Stimulated activated CD8-positive, alpha-beta memory T cell treated with anti-CD3 and anti-CD28 coated beads, Interleukin-7, amount 100 ng/mL, for 1 hour (primary cell): ENCODE measurements at places on chromosomes 13 and 19.

- no peak for DNase-seq
Observed at GRCh38 chr19:6071875-6072274, 38.4 kb downstream of the RFX2 start.

DNA sequence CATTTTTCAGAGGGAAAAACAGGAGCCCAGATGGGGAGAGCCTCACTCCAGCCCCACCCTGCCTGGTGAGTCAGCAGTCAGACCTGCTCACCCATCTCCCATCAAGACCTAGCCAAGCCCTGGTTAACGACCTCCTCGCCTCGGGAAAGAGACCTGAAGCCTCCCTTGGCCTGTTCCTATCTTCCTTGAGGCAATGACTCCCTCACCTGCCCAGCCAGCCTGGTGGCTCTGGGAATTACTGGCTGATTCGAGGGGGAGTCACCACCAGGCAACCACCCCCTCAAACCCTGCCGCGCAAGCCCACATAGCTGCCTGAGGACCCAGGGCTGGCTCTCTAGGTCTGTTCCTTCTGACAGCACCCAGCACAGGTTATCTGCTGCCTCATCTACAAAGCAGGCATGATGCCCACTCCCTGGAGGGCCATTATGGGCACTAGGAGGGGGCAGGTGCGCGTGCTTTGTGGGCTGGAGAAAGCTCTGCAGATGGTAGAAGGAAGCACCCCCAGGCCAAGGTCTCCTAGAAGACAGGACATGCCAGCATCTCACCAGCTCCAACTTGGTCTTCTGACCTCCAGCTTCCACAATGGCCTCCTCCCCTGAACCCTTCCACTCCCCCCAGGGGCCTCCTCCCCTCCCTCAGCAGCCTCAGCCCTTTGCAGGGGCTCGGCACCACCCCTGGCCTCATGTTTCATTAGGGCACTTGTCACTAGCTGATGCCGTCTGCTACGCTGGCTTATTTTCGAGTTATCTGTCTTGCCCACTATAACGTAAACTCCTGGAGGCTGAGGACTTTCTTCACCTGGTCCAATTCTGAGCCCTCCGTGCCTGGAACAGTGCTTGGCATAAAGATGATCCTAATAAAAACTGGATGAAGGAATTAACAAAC is 10.4 kb downstream of the DEDD2 start:
- DNase-seq = no peak

- no peak for DNase-seq
Observed at GRCh38 chr19:14562660-14563589, 8.9 kb downstream of the NDUFB7 start.

DNA sequence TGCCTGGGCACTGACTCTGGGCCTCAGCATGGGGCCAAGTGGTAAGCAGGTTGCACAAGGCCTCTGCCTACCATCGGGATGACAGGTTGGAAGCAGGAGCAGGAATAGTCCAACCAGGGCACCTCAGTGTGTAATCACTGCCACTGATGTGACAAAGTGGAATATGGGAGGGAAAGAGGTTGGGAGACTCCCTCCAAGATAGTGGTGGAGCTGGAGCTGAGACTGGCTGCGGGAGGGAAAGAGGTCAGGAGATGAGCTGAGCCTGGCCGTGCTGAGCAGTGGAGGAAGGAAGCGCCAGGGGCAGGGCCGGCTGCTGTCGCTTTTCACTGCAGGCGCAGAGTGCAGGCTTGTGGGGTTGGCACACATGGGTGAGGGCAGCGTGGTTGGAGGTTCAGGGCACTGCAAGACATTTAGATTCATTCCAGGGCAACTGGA is 6.8 kb downstream of the UPF3A start:
- no peak for DNase-seq

DNA sequence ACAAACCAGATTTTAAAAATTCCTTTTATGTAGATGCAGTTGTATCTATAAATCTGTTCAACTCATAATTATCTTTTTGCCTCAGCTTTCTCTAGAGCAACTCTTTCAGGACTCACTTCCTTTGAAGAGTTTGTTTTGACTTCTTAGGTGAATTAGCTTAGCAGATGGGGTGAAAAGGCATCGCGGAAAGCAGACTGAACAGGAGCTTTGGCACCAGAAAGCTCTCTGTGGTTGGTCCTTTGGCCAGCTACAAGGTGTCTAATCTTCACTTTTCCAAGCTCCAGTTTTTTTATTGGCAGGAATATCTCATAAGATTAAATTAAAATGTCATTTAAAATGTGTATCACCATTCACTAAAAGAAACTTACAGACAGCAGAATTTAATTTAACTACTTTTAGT is 60.6 kb upstream of the KLF12 start:
- DNase-seq = no peak
